ENCODE measurements at places on chromosomes 5 and 9.

DNA sequence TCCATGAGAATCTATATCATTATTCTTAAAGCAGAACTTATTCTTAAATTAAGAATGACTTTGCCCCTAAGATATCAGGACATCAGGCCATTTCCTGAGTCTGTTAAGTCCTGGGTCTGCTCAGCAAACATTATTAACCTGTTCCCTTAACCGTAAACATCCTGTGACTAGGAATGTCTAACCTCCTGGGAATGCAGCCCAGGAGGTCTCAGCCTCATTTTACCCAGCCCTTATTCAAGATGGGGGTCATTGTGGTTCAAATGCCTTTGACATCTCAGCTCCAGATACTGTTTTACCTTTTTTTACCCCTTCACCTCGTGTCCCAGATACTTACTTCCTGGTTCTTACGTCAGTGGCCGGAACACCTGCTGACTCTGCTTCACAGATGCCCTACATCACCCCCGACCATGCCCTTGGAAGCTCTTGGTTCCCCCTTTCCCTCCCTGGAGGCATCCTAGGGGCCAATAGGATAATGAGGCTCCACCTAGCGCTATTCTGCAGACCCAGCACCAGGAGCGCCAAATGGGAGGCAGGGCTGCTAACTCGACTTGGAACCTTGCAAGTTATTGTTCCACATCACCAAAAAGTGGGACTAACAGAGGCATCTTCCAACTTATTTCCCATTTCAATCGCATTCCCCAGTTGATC lies 182.5 kb downstream of the MED10 start:
- no peak for DNase-seq

DNA sequence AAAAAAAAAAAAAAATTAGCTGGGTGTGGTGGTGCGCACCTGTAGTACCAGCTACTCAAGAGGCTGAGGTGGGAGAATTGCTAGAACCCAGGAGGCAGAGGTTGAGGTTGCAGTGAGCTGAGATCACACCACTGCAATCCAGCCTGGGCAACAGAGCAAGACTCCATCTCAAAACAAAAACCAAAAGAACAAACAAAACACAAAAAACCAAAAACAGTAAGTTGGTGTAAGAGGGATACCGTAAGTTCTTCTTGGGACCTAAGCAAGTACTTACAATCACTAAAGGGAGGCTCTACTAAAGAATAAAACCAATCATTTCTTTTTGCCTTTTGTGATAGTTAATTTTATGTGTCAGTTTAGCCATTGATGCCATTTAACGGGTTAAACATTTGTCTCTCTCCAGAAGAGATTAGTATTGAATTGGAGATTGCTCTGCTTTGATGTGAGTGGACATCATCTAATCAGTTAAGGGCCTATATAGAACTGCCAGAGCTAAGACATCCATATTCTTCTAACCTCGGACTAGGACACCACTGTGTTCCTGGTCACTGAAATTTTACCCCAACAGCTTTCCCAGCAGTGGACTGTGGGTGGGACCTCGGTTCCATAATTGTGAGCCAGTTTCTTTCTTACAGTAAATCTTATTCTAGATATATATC lies 10.5 kb upstream of the ETF1 start:
- no peak for DNase-seq

DNA sequence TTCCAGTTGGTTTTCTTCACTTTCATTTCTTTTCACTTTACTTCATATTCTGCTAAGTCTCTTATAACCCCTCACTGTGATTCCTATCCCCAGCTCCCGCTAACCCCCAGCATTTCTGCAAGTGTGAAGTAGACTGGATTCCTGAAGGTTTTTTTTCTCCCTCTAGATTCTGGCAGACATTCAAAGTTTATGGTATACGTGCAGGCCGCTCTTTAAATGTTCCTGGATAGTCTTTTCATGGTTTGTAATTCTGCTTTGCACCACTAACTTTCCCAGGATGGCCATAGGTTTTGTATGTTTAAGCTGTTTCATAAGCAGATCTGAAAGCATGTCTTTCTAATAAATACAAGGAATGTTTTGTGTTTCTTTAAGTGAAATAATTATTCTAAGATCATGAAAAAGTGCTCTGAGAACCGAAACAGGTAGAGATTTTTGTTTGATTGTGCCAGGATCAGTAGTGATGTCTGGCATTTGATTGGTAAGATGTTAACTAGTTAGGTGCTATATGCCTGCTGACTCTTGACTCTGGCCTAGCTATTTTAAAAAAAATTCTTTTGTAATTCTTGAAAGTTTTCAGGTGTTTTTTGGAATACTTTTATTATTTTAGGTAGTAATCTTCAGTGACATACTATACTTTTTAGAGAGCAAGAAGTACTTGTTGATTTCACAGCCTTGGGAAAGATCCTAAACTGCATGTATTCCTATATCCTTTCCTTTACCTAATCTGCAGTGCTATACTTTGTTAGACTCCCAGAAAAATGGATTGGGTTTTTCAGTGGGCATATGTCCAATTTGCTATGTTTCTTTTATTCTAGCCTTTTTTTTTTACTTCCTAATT lies 29.7 kb downstream of the CNOT6 start:
- no peak for DNase-seq

- DNase-seq = no peak
Observed at GRCh38 chr9:97387936-97388684, 23.8 kb upstream of the TDRD7 start.

- DNase-seq = no peak
Observed at GRCh38 chr9:14812806-14813205, 90.3 kb upstream of the CER1 start.

DNA sequence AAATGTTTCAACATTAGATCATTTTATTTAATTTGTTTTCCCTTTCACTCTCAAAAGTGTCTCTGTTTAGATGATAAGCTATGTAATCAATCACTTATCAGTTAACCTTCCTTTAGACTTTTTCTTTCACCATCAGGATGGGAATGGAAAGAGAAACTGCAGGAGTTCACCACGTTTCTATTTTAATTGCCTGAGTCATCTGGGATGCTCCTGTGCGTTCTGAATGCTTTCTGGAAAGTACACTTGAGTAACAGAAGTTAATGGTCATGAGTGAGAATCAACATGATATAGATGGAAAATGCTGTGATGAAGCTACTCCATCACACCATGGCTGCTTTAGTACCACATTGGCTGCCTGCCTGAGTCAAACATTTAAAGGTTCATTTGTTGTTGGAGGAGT lies 783.3 kb upstream of the CDH9 start:
- no peak for DNase-seq

DNA sequence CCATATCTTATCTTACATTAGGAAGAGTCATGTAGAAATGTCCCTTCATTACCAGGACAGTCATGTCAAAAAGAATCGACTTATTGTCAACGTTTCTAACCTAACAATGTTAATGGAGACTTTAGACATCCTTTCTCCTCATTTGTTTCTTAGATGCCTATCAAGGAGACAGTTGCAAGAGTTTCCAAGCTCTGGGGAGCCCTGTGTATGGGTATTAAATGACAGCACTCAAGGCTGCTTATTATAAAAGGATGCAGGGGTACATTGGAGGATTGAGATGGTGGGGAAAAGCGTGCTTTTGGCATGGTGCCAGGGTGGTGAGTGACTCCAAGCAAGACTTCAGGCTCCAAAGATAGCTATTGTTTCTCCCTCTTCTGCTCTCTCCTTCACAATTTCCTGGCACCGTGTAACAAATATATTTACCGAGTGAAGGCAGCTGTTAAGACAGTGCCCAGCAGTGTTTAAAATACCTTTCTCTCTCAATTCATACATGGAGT lies 461.3 kb upstream of the CLINT1 start:
- no peak for DNase-seq

- DNase-seq = no peak
Observed at GRCh38 chr5:21806271-21806670, 1046.9 kb downstream of the CDH12 start.

DNA sequence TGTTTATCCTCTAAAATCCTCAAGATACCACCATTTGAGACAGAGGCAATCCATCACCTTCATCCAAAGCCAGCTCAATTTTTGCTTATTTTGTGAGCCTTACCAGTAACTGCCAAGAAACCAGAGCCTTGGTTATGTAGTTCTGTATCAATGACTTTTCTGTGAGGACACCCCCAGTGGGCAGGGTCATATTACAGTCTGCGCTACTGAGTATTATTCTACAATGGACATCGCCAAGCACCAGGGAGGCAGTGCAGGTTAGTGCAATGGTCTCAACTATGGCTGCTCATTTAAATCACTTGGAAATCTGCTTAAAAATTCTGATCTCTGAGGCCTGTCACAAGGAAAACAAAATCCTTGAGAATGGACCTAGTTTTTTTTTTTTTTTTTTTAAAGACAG lies 90.5 kb upstream of the NIPAL4 start:
- DNase-seq = no peak

GRCh38 chr5:109703829-109704228 lies 14.1 kb downstream of the MAN2A1 start:
- DNase-seq = no peak

DNA sequence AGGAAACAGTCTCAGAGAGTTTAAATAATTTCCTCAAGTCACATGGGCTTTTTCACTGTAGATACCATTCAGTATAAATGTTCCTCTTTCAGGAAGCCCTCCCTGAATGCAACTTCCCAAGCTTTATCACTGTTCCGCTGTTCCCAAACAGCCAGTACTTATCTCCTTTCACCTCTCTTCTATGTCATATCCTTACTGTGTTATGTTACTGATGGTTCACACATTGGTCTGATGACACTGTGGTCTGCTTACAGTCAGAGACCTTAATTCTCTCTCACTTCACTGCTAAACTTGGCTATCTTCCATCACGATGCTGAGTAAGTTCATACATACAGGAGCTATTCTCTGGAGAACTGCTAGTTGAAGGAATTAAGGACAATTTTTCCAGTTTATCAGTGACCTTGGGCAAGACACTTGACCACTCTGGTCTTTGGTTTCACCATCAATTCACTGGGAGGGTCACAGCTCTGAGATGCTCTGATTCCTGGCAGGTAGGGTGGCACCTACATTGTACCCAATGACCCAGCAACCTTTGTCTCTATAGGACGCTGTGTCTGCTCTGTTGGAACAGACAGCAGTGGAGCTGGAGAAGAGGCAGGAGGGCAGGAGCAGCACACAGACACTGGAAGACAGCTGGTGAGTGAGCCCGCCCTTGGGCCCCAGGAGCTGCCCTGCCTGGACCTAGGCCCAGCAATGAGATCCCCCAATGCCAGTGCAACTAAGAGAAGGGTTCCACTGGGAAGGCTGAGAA lies 42.1 kb upstream of the RARS1 start:
- no peak for DNase-seq

DNA sequence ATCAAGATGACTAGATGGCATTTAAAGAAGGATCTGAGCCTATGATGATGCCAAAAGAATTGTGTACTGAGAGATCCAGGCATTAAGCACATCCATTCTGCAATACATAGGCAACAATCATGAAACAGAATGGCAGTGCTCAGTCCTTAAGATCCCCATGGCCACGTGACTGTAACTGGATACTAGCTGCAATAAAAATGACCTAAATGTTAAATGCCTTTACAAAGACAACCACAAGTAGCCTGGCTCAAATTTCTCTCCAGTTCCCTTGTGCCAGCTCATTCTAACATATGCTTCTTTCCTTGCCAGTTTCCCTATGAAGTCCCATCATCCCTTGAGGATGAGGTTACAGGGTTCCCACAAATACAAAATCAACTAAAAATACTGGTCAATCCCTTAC lies 148.3 kb upstream of the GHR start:
- DNase-seq = no peak

DNA sequence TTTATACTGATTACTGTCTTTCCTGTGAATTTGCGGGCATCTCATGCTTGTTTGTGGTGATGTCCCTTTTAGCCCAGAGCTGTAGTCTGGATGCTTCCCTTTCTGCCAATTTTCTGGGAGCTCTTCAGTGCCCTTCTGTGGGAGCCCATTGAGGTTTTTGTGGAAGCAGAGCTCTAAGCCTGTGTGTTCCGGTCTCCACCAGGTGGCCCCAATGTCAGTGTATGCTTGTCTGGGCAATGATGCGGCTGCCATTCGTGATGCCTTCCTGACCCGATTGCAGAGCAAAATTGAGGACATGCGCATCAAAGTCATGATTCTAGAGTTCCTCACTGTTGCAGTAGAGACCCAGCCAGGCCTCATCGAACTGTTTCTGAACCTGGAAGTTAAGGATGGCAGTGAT lies 35.1 kb downstream of the SH3GLB2 start:
- DNase-seq = no peak

DNA sequence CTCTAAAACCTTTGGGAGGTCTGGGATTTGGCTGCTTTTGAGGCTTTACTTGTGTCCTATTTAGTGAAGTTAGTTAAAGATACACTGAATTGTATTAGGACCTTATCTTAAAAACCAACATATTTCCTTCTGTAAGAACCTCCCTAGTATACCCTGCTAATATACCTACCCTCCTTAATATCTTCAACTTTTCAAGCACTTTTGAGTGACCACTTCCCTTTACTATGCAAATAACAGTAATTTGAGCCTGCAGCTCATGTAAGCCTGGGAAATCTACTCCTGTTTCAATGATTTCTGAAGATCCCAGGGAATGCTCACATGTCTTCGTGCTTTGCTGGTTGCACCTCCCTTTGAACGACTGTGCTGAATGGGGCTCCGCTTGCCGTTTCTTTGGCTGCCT lies 358.5 kb downstream of the YTHDC2 start:
- no peak for DNase-seq

DNA sequence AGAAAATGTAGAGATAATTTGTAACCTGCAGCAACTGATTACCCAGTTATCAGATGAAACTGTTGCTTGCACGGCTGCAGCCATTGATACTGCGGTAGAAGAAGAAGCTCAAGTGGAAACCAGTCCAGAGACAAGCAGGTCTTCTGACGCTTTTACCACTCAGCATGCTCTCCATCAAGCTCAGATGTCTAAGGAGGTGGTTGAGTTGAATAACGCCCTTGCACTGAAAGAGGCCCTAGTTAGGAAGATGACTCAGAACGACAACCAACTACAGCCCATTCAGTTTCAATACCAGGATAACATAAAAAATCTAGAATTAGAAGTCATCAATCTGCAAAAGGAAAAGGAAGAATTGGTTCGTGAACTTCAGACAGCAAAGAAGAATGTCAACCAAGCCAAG lies 1.7 kb downstream of the KIF4B start:
- DNase-seq = no peak

DNA sequence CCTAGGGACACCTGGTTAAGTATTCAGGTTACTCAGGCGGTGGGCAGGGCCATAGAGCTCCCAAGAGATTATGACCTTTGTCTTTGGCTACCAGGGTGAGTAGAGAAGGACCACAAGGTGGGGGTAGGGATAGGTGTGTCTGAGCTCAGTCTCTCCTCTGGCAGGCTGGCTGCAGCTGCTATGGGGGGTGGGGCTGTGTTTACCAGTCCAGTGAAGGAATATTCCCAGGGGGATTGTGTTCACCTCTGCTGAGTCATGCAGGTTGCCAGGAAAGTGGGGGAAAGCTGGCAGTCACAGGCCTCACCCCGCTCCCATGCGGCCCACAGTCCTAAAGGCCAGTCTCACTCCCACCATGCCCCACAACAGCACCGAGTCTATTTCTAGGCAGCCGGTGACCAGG lies 53.6 kb upstream of the POU5F2 start:
- DNase-seq = no peak

GRCh38 chr9:84432746-84433145 lies 92.2 kb upstream of the SLC28A3 start:
- DNase-seq = no peak

- no peak for DNase-seq
Observed at GRCh38 chr5:158014372-158014771, 155.4 kb upstream of the CLINT1 start.

Measured in activated naive CD4-positive, alpha-beta T cell (primary cell).